ENCODE measurements at places on chromosomes 11 and 22.

DNA sequence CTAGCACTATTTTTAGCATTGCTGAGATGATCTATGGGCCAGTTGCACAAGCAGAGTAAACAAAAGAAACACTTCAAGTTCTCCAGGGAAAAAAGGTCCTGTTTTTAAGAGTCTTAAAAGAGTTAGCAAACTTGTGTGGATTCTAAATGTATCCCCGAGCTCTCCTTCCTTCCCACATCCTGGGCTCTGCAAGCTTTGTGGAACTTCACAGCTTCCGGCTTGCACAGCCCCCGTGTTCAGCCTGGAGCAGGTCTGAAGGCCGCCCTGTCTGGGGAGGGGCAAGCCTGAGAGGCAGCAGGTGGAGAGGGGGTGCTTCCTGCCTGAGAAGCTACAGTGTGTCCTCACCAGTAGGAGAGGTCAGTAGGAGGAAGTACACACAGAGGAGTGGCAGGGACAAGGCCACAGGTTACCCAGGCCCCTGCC lies 35.1 kb upstream of the SUSD2 start:
- DNase-seq: no peak

GRCh38 chr11:2300936-2301630 lies 635 bp downstream of the C11orf21 start:
- no peak for DNase-seq

DNA sequence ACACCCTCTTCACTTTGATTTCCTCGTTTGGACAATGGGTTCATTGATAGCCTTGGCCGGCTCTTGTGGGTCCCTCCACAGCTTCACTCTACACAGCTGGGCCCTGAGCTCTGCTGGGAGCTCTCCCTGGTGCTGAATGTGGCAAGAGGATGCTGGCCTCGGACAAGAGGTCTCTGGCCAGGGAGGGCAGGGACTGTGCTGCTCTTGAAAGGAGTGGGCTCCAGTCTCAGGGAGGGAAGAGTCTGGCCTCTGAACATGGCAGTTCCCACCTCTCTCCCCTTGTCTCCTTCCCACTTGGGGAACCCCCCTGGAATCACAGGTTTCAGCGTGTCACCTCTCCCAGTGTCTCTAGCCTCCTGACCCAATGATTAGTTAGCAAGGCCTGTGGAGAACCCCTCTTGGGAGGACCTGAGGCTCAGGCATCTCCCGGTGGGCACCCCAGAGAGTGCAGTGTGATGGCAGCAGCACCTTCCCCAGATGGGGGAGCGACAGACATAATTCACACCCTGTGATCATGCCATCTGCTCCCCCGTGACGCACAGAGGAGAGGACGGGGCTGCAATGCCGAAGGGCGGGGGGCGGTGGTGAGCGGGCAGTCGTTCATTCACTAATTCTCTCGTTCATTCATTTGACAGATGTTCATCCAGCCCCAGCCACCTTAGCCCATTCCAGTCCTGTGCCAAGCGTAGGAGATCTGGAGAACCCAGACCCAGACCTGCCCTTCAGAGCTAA lies 2.8 kb upstream of the CABP7 start:
- peak; percentile 62 for DNase-seq

- DNase-seq: no peak
Measured at GRCh38 chr11:2424811-2425495, 19.4 kb downstream of the TRPM5 start.

DNA sequence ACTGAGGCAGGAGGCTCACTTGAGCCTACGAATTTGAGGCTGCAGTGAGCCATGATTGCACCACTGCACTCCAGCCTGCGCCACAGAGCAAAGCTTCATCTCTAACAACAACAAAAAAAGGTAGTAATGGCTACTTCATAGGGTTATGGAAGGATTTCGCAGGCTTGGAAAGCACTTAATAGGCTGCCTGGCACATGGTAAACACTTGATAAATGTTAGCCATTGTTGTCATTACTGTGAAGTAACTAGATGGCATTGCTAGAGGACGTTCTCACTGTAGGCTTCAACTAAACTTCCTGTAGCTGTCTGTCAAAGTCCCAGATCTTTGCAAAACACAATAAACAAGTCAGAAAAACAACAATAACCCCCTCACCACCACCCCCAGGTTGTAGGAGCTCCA lies 357.2 kb upstream of the NARS2 start:
- no peak for DNase-seq

GRCh38 chr11:69654660-69655478 lies 13.9 kb downstream of the CCND1 start:
- DNase-seq: no peak

DNA sequence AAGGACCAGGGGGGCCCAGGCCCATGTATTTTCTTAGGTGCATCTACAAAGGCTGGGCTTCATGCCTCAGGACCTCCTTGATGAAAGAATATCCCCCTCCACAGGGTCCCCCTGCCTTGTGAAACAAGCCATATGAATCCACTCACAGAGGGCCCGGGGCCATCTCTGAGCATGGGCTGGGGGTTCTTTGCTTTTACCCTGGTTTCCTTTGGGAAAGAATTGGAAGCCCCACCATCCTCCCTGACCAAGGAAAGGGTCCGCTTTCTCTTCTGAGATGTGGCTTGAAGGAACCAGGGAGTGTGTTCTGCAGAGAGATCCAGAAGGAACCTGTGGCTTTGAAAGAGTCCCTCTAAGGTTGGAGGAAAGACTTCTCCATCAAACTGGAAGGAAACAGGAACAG lies 9.2 kb upstream of the ANO1 start:
- no peak for DNase-seq

- DNase-seq: no peak
Measured at GRCh38 chr11:118058311-118059245, 18.3 kb upstream of the TMPRSS4 start.

- DNase-seq: no peak
Measured at GRCh38 chr11:130209954-130210854, 50.6 kb downstream of the ST14 start.

All from DMS 273 treated with DMSO at 0.1 percent for 48 hours (cell line).